Activated naive CD4-positive, alpha-beta T cell treated with anti-CD3 and anti-CD28 coated beads for 36 hours (primary cell): ENCODE measurements at places on chromosomes 5 and 9.

GRCh38 chr9:8784838-8785237 is 985.3 kb upstream of the DMAC1 start:
- no peak for DNase-seq

- DNase-seq = no peak
Observed at GRCh38 chr9:20553558-20554149, 68.6 kb downstream of the MLLT3 start.

DNA sequence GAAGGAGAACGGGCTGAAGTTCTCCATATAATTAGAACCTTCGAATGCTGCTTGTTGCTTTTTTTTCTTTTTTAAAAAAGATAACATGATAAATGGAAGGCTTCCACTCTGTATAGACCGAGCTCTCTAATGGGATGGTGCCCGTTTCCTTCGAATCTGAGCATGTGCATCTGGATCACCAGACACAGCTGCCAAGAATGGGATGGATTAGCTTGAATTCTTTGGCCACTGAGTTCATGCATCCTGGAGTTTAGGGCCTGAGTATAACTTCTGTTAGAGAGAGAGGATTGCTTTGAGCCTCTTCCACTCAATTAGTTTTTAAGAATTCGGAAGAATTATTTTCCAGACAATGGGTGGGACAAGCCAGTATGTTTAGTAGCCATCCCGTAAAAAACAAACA is 93.7 kb upstream of the GDNF start:
- no peak for DNase-seq

DNA sequence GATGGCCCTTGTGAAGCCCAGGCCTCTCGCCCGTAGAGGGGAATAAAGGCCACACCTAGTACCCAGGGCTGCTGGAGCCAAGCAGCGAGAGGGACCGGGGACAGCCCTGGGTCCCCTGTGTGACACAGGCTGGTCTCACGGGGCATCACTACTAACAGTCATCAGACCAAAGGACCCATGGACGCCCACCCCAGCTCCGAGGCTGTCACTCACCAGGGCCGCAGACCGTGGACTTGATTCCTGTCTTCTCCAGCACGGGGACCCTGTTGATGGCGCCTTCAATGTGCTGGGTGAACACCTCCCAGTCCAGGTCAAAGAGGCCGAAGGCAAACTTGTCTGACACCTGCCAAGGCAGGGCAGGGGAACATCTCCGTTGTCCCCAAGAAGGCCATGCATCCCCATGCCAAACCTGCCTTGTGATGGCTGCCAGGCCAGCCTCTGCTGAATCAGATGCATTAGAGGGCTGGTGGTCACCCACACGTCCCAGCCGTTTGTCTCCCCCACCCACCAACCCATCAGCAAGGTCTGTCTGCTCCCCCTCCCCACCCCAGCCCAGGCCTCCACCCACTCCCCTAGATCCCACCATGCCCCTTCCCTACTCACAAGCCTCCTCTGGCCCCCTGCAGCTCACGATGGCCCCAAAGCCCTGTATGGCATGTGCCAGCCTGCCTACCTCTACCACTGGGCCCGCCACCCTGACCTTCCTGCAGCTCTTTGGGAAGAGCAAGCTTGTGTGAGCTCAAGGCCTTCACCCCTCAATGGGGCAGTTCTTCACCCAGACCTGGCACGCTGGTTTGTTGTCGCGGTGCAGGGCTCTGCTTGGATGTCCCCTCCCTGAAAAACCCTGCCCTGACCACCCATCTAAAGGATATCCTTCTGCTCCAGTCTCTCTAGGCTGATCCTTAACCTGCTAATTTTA is 20.8 kb downstream of the SARDH start:
- DNase-seq = peak; percentile 3

DNA sequence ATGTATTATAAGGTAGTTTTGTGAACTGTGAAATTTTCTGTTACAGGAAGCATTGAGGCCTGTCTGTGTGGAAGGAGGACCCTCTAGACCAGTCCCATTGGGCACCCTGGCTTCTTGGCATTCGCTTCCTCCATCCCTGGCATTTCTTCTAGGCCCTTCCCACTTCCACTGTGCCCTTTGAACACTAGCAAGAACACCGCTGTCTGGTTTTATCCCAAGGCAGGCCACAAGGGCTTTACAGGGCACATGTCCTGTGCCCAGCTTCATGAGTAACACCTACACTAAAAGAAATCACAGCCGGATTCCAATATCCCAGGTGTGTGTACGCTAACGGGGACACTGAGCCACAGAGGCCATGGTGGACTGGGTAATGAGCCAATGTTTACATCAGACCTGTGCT is 99.8 kb downstream of the ADRB2 start:
- no peak for DNase-seq

- DNase-seq = no peak
Observed at GRCh38 chr9:74543145-74543544, 46.0 kb downstream of the RORB start.

- DNase-seq = no peak
Observed at GRCh38 chr9:6564360-6564759, 81.2 kb downstream of the GLDC start.

GRCh38 chr9:89750117-89750791 is 145.4 kb downstream of the GADD45G start:
- DNase-seq = no peak

DNA sequence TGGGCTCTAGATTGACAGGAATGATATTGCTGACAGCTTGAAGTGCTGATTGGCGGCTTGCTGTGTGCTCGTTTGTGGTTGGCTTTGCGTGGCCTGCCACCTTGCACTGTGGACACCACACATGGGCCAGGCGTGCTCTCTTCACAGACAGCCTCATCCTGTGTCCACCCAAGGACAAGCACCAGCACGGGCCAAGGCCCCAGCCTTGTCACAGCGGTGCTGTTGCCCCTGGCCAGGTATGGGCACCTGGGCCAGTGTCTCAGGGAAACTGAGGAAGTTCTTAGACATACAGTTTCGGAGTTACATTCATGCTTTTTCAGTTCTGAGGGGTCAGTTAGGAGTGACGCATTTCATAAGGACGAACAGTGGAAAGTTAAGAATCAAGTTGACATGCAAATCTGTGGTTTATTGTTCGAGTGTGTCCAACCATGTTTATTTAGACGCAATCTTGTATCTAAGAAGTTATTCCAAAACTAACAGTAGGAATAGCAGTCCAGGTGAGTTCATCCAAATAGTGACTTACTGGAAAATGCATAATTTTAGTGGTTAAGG is 125.9 kb downstream of the EHMT1 start:
- no peak for DNase-seq

GRCh38 chr5:109885205-109885604 is 195.5 kb downstream of the MAN2A1 start:
- no peak for DNase-seq

- DNase-seq = no peak
Observed at GRCh38 chr9:6996061-6996854, 238.5 kb downstream of the KDM4C start.

- no peak for DNase-seq
Observed at GRCh38 chr9:113616116-113616515, 152.6 kb downstream of the RGS3 start.

DNA sequence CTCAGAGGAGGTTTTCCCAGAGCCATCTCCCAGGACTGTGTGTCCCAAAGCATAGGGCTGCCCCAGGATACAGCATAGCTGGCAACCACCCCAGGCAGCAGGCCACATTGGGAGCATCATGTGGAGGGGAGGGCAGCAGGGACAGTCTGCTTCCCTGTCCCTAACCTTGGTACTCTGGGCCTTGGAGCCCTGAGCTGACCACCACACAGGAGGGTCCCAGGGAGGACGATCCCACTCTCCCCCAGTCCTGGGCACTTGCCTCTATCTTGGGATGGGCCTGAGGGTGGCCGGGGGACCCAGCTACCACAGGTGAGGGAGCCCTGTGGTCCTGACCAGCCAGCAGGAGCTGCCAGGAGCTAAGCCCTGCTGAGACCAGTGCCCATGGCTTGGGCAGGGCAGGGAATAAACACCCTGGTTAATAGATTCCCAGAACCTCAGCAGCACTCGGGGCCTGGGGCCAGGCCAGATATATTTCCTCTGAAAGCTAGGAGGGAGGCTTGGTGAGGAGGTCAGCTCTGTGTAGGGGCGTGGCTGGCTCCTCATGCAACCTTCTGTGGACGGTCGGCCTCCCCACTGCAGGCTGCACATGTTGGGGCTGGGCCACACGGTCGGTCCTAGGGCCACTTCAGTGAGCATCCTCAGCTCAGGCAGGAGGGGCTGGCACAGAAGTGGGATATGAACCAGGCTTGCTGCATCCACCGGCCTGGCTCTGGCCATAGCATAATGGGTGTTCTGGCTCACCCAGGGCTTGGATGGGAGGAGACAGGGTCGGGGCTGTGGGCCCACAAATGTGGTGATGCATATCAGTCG is 4.2 kb downstream of the NINJ1 start:
- no peak for DNase-seq

GRCh38 chr9:104864675-104865104 is 63.3 kb downstream of the ABCA1 start:
- no peak for DNase-seq

DNA sequence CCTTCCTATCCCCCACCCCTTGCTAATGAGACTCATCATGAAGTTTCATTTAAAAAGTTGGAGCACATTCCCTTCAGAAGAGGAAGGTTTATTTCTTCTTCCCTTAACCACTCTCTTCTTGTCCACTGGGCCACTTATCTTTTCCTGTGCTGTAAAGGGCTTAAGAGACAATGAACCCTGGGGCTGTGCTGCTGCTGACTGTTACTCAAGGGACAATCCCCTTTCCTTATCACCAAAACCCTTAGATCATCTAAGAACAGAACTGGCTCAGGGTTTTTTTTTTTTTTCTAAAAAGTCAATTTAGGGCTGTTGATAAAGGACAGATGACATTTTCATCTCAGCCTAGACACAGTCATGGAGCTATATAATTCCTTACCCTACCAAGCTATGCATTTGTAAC is 29.6 kb downstream of the CAPSL start:
- DNase-seq = peak; percentile 47

- no peak for DNase-seq
Observed at GRCh38 chr5:39452846-39453245, 28.1 kb upstream of the DAB2 start.

GRCh38 chr5:53008751-53009150 is 19.6 kb downstream of the ITGA2 start:
- DNase-seq = peak; percentile 79

GRCh38 chr5:168001318-168001717 is 290.1 kb upstream of the WWC1 start:
- no peak for DNase-seq

DNA sequence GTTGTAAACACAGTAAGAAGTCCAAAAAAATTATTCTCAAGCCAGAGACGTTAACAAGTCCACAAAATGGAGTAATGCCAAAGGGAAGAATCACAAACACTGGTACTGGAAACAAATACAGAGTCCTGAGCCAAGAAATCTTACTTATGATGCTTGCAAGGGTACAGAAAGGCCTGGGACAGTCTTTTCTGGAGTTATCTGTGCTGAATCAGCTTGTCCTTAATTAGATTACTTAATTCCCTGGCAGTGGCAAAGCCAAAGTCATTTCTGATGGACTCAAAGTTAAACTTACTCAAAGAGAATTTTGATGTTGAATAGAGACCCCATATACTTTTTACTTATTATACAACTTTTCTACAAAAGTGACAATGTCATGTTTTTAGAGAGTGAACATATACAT is 610.5 kb upstream of the ITGA1 start:
- DNase-seq = no peak

- no peak for DNase-seq
Observed at GRCh38 chr5:135561266-135561665, 17.5 kb downstream of the CXCL14 start.

GRCh38 chr5:144249755-144250464 is 79.2 kb downstream of the KCTD16 start:
- no peak for DNase-seq
